CD4-positive, alpha-beta T cell treated with Interleukin-4 for 4 hours (primary cell): ENCODE measurements at places on chromosomes 2 and 18.
A peak's percentile ranks its signal among the peaks of the same experiment; 100 is the strongest.

- no peak for DNase-seq
These were observed 835.0 kb downstream of the NRXN1 start for GRCh38 chr2:50196775-50197480.

DNA sequence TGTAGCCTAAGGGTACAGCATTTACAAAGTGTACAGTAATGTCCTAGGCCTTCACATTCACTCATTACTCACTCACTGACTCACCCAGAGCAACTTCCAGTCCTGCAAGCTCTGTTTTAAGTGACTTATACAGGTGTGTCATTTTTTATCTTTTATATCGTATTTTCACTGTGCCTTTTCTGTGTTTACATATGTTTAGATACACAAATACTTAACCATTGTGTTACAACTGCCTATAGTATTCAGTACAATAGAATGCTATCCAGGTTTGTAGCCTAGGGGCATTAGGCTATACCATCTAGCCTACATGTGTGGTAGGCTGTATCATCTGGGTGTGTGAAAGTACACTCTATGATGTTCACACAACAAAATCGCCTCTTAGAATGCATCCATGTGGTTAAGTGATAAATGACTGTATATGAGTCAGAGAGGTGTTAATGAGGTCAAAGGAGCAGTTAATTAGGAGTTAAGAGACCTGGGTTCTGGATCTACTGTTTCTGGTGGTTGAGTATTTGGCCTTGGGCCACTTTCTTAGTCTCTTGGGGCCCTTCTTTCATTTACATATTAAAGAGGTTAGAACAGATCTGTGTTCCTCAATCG is 149.1 kb downstream of the GREB1L start:
- DNase-seq, result no peak

GRCh38 chr2:50872543-50872942 is 159.4 kb downstream of the NRXN1 start:
- no peak for DNase-seq

GRCh38 chr2:220569112-220569897 is 941.9 kb downstream of the SLC4A3 start:
- DNase-seq, result no peak

DNA sequence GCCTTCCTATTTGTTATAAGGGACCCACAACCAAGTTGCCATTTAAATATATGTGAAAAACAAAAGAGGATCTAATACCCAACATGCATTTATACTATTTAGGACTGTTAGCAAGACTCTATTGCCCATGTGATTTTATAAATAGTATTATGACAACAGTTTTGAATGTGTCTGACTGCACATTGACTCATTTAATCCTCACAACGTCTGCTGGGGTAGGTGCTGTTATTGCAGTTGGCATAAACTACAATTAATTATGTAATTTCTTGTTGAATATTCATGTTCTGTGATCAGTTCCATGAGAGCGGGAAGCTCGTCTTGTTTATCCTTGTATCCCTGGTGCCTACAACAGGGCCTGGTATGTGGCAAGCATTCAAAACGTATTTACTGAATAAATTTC is 53.7 kb downstream of the SH2D6 start:
- no peak for DNase-seq

DNA sequence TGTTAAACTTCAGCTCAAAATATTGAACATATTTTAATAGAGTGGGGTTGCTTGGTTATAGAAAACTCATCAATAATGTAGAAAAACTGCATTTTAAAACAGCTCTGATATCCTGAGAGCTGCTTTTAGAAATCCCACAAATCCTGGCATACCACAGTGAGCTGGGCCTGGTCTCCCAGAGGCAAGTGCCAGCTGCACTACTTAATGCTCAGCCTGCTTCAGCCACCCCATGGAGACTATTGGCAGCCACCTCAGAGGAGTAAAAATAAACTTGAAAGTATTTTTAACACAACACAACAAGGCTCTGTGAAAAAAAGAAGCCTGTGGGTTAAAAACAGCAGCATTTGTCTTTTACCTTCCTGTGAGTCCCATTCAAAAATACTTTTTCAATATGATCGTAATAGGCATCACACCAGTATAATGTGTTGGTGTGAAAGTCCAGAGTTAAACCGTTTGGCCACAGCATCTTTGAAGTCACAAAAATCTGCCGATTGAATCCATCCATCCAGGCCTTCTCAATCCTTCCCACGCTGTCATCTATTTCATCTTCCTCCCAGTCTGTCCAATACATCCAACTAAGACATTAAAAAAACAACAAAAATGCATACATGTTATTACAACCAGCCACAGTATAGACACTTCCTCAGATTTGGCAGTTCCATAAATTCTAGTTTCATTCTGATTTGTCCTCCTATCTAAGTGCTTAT is 1115.3 kb downstream of the LRP1B start:
- DNase-seq, result no peak

DNA sequence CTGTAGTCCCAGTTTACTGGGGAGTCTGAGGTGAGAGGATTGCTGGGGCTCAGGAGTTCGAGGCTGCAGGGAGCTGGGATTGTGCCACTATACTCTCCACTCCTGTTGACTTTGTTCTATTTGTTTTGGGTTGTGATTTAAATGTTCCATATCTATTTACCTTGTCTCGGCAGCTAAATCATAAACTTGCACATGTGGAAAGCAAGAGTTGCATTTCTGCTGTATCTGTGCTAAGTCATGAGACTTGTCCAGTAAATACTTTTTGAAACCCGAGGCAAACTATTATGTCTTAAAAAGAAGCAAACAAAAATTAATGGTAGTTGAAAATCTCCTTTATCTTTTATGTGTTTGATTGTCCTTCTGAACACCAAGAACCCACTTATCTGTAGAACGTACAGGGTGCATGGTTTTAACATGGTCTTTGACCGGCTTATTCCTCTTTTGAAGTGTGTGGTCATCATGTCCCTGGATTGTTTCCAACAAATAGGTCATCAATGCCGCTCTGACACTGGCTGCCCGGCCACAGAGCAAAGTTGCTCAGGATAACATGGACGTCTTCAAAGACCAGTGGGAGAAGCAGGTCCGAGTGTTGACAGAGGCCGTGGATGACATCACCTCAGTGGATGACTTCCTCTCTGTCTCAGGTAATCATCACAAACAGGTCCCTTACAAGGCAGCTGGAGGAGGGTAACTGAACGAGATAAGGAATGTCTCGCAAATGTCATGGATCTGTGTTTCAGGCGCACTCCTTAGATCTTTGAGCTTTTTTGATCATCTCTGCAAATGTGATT is 241.1 kb upstream of the LRRTM1 start:
- no peak for DNase-seq

GRCh38 chr2:9263428-9263827 is 56.8 kb downstream of the ASAP2 start:
- no peak for DNase-seq

DNA sequence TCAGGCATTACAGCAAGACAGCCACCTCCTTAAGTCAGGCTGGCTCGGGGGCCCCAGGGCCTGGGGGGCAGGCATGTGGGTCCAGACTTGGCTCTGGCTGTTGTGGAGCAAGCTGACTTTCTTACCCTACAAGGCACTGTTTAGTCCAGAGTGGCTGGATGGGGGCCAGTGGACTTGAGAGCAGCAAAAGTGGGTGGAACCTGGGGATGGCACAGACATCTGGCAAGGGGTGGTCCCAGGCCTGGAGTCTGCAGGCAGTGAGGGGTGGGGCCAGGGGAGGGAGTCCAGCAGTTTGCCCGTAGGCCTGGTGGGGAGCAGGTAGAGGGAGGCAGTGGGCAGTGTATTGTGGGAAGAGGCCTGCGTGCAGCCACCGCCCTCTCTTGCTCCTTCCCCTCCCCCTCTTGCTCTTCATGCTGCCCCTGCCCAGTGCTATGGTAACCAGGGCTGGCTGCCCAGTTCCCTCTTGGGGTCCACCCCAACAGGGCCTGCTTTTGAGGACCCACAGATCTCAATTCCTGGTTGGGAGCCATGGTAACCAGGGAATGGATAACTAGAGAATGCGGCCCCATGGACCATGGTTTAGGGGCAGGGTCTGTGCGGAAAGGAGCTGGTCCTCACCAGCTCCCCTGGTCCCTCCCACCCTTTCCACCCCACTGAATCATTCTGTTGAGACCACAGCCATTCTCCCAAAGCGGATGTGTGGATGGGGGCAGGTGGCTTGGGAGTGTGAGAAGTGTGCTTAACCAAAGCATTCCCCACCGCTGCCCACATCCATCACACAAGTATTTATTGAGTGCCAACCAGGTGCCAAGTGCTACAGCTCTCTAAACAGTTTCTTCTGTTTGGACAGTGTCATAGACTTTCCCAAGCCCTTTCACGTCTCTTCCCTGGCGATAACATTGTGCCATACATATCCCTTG is 19.3 kb downstream of the SPEG start:
- no peak for DNase-seq

GRCh38 chr18:36186461-36187192 is 670 bp upstream of the MOCOS start:
- DNase-seq, result no peak

- DNase-seq, result no peak
These were observed 7.2 kb downstream of the RND3 start for GRCh38 chr2:150480241-150480640.

DNA sequence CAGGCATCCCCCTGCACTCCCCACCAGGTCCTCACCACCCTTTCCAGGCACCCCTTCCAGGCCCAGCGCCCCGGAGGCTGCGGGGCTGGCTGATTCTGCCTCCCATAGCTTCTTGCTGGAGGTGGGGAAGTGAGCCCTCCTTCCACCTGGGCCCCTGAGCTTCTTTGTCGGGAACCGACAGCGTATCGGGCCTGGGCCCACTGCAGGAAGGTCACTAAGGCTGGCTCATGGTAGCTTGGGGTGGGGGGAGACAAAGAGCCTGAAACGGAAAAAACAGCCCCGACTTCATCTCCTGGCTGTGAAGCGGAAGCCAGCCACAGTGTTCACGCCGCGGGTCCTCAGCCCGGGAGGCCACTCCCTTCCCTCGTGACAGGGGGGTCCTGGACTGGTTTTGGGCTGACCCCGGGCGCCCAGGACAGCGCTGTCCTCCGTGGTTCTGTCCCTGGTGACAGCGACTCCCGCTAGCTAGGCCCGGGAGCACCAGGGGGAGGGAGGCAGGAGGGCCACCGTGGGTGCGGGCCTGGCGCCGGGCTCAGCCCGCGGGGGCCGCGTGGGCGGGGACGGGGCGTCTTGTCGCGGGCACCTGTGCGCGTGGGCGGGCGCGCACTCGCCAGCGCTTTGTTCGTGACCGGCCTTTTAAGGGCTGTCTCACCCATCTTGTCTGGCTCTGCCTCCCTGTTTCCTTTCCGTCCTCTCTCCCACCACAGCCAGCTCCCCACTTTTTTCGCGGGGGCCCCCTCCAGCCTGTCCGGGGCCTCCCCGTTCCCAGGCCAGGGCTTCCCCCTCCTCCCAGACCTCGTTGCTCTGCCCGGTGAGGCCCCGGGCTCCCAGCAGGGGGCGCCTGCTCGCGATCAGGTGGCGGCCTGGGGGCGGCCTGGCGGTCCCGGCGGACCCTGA is 64.9 kb downstream of the DNMT3A start:
- peak; percentile 59 for DNase-seq

GRCh38 chr2:85935170-85935745 is 46.5 kb upstream of the ST3GAL5 start:
- no peak for DNase-seq

DNA sequence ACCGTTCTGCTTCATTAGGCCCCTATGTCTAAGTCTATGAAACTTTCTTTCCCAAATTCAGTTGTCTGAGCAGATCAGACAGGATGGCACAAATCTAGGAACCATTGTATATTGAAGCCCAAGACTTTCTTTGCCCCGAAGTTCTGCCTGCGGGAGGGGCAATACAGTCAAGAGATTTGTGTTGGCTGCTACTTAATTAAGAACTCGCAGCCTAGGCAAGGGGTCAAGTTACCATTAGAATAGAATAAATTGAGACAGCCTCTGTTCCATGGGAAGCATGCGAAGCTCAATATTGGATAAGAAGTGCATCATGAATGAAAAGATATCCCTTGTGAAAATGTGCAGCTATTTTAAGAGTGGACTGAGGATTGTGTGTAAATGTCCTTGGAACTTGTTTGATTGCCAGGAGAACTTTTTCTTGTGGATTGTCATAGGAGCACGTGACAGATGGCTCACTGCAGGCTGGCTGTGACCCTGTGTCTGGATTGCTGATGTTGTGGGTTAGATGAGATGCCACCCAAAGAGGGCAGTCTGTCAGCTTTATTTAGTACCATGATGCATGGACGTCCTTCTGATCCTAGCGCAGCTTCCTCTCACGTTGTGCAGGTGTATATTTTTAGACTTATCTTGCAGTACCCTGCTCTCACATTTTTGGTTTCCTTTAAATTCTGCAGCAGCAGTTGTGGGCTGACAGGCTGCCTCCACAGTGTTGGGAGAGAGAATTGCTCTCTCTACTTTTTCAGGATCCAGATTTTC is 30.9 kb downstream of the HAUS1 start:
- DNase-seq, result no peak

GRCh38 chr2:198187841-198188240 is 383.4 kb downstream of the PLCL1 start:
- DNase-seq, result no peak

DNA sequence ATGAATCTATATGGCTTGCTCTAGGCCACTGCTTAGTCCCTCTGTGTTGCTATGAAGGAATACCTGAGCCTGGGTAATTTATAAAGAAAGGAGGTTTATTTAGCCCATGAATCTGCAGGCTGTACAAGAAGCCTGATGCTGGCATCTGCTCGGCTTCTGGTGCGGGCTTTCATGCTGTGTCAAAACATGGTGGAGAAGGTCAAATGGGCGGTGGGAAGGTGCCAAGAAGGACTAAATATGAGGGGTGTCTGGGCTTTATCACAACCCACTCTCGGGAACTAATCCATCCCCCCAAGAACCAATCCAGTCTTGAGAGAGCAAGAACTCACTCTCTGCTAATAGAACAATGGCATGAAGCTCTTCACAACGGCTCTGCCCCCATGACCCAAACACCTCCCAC is 481.6 kb downstream of the EIPR1 start:
- no peak for DNase-seq

DNA sequence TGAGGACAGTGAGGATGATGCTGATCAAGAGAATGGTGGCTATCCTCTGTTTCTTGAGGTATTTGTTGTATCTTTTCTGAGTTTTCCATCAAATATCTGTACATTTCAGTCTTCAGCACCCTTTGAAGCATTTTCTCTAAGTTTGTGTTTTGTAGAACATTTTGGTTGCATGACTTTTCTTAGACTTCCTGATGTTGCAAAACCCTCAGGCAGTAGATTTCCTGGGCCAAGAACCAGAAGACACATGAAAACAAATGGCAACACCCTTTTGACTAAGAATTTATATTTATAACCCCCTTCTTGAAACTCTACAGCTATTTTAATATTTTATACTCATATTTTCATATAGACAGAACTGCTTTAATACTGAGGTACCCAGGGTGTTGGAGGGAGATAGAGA is 16.2 kb downstream of the HNMT start:
- DNase-seq, result no peak

DNA sequence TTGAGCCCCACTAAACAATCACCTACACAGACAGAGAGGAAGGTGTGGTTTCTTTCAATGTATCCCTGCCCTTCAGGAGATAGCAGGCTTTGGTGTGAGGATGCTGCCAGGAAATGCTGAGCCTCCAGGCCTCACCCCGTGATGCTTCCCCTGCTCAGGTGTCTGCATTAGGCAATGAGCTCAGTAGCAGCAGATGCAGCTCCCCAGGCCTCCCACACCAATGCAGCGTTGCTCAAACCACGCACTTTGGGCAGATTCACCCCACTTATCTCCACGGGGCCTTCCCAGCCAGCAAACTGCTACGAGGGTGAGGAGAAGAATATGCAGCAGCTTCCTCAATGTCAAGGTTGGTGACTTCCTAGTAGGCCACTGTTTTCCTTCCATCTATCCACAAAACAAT is 229.3 kb upstream of the PXDN start:
- DNase-seq, result no peak
